ENCODE measurements at places on chromosomes 5 and 9.

- no peak for DNase-seq
These were observed 79.2 kb downstream of the ATP10B start for GRCh38 chr5:160772854-160773253.

DNA sequence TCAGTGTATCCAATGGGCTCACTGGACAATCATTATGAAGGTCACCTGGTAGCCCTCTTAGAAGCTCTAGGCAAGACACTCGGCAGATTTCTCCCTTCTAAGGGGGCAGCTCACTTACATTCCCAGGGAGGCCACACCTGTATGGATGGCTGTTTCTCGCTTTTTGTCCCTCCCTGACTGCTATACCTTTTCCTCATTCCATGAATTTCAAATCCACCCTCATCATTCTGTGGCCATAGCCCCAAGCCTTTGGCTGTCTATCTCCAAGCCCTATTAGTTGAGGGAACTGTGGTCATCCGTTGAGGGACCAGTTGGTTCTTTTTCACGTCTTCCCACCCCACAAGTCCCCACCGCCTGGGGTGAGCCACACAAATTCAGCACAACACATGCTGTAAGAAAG, 85.0 kb upstream of the RARS1 start:
- DNase-seq: no peak

DNA sequence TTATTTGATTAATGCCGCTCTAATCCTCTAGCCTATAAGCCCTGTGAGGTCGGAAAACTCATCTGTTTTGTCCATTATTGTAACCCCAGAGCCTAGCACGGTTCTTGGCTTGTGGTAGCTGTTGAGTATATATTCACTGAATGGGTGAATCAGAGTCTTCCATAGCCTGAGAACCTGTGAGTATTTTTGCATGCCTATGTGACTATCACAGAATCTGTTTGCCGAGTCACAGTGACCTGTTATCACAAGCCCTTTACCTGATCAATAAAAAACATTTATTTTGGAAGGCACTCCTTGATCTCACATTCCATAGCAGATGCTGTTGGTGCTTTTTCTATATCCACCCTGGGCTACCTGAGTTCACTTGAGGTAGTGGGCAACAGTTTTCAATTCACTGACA, 125.0 kb upstream of the STC2 start:
- DNase-seq: no peak

- DNase-seq: peak; percentile 66
These were observed 41.1 kb downstream of the GALNT12 start for GRCh38 chr9:98848450-98849149.

DNA sequence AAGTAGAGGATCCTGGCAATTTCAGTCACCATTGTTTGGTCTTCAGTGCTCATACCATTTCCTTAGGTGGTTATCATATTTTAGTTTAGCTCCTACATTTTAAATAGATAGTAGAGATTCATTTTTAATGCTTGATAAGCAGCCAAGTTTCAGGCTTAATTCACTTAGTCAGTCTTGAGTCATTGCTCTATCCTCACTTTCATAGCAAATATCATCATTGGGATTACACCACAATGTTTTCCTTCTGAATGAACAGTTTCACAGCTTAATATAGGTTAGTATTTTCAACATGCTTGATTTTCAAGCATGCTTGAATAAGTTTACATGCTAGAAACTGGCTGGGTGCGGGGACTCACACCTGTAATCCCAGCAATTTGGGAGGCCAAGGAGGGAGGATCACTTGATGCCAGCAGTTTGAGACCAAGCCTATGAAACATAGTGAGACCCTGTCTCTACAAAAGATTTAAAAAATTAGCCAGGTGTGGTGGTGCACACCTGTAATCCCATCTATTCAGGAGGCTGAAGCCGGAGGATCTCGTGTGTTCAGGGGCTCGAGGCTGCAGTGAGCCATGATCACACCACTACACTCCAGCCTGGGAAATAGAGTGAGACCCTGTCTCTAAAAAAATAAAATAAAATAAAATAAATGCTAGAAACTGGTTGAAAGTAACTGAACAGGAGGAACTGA, 339.9 kb downstream of the ADGRV1 start:
- DNase-seq: no peak
